ENCODE measurements at places on chromosomes 2 and 18. TPM values are rescaled to one million over a fixed set of nuclear protein-coding genes. Genes with fewer than 3 reads are reported as not detected.
A peak's percentile ranks its signal among the peaks of the same experiment; 100 is the strongest.

Gene OSBPL1A
- 29.8 TPM for total RNA-seq

Gene ABCG8
- not detected for total RNA-seq

GRCh38 chr18:4524096-4524495, 69.0 kb upstream of the DLGAP1 start:
- no peak for DNase-seq

Gene STPG4
- total RNA-seq, result not detected

DNA sequence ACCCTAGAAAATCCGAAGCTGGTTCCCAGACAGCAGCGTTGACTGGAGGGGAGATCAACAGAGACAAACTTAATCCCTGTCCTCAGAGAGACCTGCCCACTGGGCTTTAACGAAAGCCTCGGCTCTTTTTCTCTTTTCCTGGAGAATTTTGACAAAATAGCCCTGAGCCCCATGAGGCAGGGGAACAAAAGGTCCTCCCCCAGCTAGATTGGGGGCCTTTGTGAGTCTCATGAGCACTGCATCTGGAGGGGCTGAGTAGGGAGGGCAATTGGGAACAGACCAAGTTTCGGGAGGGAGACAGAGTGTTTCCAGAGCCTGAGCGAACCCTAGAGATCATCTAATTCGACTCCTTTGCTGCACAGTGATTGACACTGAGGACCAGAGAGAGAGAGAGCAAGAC, 123.9 kb upstream of the HAAO start:
- DNase-seq, result no peak

Gene ZNF519
- 6.4 TPM for total RNA-seq

Gene CAPN13
- total RNA-seq, result not detected

Gene TMEM247
- total RNA-seq, result not detected

- no peak for DNase-seq
Measured at GRCh38 chr2:216653931-216654365, 20.7 kb downstream of the IGFBP2 start.

Gene UBE2E3
- total RNA-seq, result 55.2 TPM

- DNase-seq, result no peak
Measured at GRCh38 chr2:11550901-11551568, 17.2 kb downstream of the GREB1 start.

DNA sequence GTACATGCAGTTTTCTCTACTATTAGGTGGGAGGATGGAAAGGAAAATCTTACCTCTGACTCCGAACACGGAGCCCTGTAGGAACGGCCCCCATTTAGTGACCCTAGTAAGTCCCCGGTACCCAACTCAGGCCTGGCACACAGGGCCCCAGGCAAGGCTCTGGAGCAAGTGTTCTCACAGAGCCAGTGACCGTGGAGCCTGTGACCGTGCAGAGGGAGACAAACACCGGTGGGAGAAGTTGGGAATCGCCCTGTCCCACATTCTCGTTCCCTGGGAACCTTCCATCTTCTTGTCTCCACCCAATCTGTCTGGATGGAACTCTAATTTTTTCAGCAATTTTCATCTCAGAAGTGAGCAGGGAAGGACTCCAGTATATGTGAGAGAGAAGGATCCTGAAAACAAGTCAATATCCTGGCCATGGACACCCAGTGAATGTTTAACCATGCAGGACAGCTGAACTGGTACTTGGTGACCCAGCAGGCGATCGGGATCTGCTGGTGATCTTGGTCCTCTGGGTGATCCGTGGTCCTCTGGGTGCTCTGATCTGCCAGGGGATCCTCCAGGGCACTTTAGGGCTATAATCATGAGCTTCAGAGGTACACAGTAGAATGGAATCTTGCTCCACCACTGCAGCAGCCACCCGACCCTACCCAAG, 348.6 kb upstream of the ID2 start:
- DNase-seq, result no peak

GRCh38 chr18:11937874-11938478, 29.9 kb upstream of the MPPE1 start:
- DNase-seq, result peak; percentile 34

GRCh38 chr2:198916548-198917080, 541.1 kb downstream of the SATB2 start:
- DNase-seq, result no peak

Gene CCDC93
- total RNA-seq, result 13.2 TPM

Gene MC5R
- total RNA-seq, result 0.69 TPM

DNA sequence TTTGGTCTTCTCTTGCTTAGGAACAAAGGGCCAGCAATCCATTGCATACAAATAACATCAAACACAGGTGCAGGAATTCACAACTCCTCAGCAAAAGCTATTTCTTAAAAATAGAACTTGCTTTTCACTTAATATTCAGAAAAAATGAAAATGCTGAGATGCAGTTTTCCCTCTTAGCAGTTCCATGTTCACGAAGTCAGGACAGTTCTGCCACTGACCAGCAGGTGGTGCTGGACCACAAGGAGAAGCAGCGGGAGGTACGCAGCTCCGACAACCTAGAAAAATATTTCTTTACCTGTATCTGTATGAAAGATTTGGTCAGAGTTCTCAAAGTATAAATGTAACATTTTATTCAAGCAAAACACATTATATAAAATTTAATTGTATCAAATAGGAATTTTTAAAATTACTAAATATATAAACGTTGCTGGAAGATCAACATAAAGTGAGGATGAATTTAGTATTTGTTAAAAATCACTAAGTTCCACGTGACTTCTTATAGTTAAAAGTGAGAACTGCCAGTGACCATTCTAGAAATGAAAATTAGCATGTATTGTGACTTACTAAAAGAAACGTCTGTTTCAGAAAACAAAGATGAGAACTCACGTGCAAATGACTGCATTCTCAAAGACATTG, 48.8 kb downstream of the ADNP2 start:
- no peak for DNase-seq

DNA sequence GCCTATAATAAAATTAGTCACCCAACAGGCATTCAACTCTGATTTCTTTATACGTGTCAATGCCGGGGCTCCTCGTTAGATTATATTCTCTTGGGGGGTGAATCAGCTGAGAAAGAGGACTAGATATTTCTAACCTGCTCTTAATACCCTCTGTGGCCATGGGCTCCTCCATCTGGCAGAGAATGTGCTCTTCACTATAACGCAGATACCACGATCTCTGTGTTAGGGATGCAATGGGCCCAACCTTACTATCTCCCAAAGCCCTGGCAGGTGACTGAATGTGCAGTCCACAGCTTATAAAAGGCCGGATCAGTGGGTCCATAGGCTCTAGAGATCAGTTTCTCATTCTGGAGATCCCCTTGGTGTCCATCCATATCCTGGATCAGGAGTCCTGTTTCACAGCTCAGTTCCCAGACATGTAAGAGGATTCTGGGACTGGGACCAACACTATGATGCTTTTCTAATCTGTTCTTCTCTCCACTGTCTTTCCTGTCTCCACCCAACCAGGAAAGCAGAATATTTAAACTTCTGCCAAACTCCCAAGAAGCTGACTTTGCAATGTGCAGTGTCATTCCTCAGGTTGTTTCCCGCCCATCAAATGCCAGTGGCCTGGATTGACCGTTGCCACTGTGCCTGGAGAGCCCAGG, 71.4 kb upstream of the CELF4 start:
- DNase-seq, result no peak

GRCh38 chr18:48714873-48715272, 176.0 kb downstream of the CTIF start:
- DNase-seq, result no peak

Gene KCNF1
- 6.8 TPM for total RNA-seq

Gene RAB27B
- not detected for total RNA-seq

- no peak for DNase-seq
Measured at GRCh38 chr2:109176928-109177327, 47.9 kb downstream of the SH3RF3 start.

Measured in MG63 (cell line).